ENCODE measurements at places on chromosomes 3 and 15. TPM values are rescaled to one million over a fixed set of nuclear protein-coding genes. Genes with fewer than 3 reads are reported as not detected.

DNA sequence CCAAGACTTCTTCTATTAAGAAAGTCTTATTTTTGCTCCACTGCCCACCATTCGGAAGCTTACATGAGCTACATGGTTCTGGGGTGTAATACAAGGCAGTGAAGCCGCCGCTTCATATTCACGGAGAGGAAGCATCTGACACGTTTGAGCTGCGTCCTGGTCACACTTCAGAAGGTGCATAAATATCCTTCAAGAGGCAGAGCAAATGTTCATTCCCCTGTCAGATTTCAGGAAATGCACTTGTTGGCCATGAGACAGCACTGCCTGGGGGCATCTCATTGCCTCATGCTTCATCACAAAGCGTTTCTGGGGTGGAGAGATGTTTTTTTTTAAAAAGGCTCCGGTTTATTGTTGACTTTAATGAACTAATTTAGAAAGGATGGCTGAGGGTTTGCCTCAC is 119.9 kb downstream of the CADPS start:
- no peak for DNase-seq

DNA sequence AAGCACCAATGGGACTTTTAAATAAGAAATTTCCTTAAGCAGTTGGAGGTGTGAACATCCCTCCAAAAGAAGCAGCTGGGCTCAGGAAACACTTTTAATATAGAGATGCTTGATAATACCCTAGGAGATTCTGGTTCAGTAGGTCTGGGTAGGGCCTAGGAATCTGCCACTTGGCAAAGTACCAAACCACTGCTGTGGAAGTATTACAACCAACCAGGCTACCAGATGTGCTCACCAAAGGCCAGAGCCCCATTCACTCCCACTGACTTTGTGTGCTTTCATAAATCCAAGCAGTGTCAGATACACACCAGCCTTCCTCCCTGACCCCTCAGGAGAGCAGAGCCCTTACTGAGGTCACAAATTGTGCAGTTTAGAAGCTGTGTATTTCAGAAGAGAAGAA is 162.6 kb downstream of the CCNL1 start:
- no peak for DNase-seq

GRCh38 chr15:64180235-64180824 is 17.5 kb upstream of the PPIB start:
- DNase-seq = no peak

GRCh38 chr15:83039206-83039605 is 27.8 kb upstream of the C15orf40 start:
- no peak for DNase-seq

- no peak for DNase-seq
Observed at GRCh38 chr3:183249006-183249718, 3.9 kb upstream of the B3GNT5 start.

- no peak for DNase-seq
Observed at GRCh38 chr3:173747427-173747826, 349.9 kb downstream of the NLGN1 start.

- DNase-seq = no peak
Observed at GRCh38 chr3:45966950-45967640, 23.8 kb downstream of the CXCR6 start.

- DNase-seq = peak; percentile 92
Observed at GRCh38 chr3:53155760-53156159, 5.2 kb upstream of the PRKCD start.

GRCh38 chr15:86620157-86620556 is 540.5 kb downstream of the AGBL1 start:
- DNase-seq = no peak

Gene JMJD7
- not detected for total RNA-seq

Gene RPL29
- 865 TPM for total RNA-seq

Gene ZNF502
- total RNA-seq = 7.7 TPM

DNA sequence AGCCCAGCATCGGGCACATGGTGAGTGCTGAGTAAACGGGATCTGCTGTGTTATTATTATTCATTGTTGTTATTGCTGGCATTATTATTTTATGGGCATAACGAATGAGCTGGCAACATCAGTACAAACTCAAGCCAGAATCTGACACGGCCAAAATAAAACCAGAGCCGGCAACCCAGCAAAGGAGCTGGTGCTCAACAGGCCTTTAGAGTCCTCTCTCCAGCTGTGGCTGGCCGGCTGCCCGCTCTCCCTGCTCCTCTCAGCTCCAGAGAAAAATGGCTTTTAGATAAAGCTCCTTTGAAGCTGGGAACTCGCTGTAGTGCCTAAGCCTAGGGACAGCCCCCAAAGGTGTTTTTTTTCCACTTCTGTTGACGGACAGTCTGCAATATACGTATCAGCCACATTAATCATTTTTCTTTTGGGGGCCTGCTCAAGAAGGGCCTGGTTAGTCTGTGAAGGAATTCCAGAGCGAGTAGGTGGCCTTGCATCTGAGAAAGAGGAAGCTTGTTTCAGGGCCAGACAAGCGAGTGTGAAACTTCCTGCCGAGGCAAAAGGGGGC is 193.9 kb upstream of the UBE2E1 start:
- peak; percentile 85 for DNase-seq

DNA sequence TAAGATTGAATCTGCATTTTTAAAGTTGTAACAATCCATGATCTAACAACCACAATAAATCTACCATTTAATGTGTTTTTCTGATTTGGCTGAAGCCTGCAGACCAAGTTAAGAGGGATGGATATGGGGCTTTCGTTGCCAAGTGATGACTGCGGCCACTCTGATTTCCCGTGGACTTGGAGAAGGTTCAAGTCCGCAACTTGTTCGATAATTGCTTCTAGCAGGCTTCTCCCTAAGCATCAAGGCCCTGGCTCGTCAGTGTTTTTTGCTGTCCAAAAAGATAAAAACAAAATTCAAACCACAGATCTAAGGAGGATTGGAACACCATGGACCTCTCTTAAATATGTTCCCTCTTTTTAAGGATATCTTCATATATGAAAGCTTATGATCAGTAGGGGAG is 256.6 kb downstream of the CNTN3 start:
- DNase-seq = no peak

DNA sequence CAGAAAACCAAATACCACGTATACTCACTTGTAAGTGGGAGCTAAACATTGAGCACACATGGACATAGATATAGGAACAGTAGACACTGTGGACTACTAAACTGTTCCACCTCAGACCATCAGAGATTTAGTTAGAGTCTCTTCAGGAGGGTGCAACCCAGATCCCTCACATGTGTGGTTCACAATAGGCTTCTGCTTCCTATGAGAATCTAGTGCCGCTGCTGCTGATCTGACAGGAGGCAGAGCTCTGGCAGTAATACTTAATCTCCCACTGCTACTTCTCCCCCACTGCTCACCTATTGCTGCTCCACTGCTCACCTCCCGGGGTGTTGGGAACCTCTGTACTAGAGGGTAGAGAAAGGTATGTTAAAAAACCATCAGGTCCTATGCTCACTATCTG is 533.3 kb downstream of the NSUN3 start:
- no peak for DNase-seq

GRCh38 chr3:196886144-196886543 is 18.4 kb downstream of the SENP5 start:
- DNase-seq = no peak

Gene LYZL4
- not detected for total RNA-seq

- no peak for DNase-seq
Observed at GRCh38 chr3:23017801-23018200, 185.3 kb upstream of the UBE2E2 start.

Gene ACP3
- 3.5 TPM for total RNA-seq

DNA sequence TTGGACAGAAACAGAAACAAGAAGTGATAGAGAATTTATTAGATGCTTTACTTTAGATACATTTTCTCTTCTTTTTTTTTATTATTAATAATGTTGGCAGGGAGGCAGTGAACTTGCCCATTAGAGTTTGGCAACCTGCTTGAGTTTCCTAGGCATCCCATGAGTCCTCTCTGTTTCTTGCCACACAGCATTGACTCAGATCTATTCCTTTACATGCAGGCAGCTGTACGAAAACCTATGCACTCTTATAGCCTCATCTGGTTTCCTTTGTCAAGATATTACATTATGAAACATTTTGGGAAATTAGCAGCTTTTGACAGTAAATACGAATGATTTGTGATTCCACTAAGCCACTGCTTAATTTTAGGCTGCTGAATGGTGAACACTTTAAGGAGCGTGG is 23.3 kb downstream of the IL1RAP start:
- DNase-seq = no peak

- no peak for DNase-seq
Observed at GRCh38 chr15:41915255-41915994, 21.6 kb upstream of the SPTBN5 start.

Gene KLHL40
- total RNA-seq = not detected
